ENCODE measurements at places on chromosomes 4 and X.

DNA sequence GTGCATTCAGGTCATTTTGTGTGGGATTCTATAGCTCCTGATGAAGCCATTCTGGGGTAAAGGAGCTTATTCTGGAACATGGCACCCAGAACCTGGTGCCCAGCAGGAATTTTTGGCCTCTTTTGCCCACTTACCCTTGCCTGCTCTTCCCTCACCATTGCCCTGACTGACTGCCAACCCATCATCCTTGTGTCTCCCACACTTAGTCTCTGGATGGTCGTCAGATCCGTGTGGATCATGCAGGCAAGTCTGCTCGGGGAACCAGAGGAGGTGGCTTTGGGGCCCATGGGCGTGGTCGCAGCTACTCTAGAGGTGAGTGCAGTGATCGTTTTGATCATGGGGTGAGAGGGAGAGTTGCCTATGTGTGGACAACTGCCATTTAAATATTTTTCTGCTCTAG, 1.8 kb downstream of the RBM3 start:
- no peak for DNase-seq

- no peak for DNase-seq
Observed at GRCh38 chrX:134725103-134725690, 66.9 kb upstream of the PLAC1 start.

- no peak for DNase-seq
Observed at GRCh38 chrX:70423936-70424675, 992 bp downstream of the GDPD2 start.

- DNase-seq, result peak; percentile 13
Observed at GRCh38 chrX:150084496-150085229, 146.4 kb upstream of the EOLA2 start.

GRCh38 chrX:153667956-153668396, 5.6 kb downstream of the PNCK start:
- peak; percentile 60 for DNase-seq

DNA sequence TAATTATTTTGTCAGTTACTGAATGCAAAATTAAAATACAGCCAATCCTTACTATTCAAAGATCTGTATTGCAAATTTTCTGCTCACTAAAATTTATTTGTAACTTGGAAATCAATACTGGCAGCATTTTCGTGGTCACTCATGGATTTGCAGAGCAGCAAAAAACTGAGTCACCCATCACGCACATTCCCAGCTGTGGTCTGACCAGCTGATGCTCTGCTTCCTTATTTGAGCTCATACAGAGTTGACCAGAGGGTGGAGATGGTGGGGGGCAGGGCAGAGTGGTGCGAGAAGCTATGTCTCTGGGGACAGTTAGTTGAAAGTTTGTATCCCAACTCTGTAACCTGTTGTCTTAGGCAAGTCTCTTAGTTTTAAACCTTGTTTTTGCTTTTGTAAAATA, 214.8 kb downstream of the SPCS3 start:
- peak; percentile 57 for DNase-seq

- no peak for DNase-seq
Observed at GRCh38 chr4:70734971-70735370, 13.2 kb downstream of the RUFY3 start.

DNA sequence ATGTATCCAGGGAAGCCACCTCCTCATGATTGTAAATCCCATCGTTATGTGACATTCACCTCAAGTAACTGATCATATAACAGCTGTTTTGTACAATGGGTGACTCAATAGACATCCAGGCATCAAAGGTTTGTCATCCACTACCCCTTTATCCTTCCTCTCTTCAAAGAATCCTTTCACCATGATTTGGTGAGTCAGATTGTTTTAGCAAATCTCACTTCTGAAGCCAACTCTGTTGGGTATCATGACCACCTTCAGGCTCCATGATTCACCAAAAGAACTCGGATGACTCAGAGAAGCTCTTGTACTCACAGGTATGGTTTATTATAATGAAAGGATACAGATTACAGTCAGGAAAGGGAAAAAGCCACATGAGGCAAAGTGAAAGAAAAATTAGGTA, 132.1 kb downstream of the PWWP3B start:
- DNase-seq, result peak; percentile 97

GRCh38 chrX:24672701-24673190, 21.0 kb upstream of the POLA1 start:
- DNase-seq, result no peak

DNA sequence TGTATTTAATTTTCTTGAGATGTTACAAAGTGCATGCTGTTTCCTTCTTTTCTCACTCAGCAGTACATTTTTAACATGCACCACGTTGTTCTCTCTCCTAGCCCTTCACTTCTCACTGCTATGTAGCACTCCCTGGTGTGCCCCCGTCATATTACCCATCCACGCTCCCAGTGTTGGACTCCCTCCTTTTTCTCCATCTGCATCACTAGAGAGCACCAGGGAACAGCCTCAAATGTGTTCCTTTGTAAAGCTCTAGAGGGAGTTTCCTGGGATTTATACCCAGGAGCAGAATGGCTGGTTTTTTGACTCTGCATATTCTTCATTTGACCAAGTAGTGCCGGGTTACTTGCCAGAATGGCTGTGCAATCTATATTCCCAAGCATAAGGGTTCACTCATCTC, 240.3 kb upstream of the ANXA3 start:
- DNase-seq, result no peak

DNA sequence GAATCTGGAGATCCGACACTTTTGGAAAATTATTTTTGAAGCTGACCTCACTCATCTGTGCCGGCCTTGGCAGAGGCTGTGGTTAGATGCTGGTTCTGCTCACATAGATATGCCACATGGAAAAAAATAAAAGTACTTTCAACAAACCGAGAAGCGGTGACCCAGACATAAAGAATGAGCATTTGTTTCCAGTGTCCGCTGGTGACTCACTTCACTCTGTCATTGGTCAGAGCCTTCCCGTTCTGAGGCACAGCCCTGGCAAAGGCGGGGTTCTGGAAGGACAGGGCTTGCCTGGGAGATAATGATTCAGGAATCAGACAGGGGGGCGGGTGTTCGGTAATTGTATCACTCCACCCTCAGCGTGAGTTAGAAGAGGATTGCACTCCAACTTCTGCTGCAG, 172.4 kb upstream of the MXRA5 start:
- peak; percentile 26 for DNase-seq

DNA sequence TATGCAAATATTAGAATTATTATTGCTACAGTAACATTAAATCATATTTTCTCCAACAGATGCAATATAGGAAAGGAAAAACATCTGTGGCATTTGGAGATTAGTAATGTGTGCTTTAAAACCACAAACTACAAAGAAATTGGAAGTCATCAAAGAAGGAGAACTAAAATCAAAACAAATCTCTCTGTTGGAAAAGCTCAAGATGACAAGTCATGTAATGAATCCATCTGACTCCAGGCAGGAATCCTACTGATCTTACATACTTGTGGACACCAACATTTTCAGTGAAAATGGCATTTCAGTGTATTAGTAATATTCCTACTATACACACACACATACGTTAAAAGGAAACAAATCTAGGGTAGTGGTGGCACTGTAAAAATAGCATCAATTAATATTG, 98.2 kb downstream of the SLC39A8 start:
- DNase-seq, result peak; percentile 6

GRCh38 chr4:148618856-148619255, 176.6 kb upstream of the NR3C2 start:
- DNase-seq, result no peak

DNA sequence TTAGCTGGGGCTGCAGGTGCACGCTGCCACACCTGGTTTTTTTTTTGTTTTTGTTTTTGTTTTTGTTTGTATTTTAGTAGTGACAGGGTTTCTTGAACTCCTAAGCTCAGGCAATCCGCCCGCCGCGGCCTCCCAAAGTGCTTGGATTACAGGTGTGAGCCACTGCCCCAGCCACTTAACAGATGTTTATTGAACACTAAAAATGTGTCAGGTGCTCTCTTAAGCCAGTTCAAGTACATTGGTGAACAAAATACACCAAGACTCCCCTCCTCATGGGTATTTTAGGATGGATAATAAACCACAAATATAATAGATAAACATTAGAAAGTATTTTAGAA, 69.9 kb downstream of the TRAPPC11 start:
- no peak for DNase-seq

DNA sequence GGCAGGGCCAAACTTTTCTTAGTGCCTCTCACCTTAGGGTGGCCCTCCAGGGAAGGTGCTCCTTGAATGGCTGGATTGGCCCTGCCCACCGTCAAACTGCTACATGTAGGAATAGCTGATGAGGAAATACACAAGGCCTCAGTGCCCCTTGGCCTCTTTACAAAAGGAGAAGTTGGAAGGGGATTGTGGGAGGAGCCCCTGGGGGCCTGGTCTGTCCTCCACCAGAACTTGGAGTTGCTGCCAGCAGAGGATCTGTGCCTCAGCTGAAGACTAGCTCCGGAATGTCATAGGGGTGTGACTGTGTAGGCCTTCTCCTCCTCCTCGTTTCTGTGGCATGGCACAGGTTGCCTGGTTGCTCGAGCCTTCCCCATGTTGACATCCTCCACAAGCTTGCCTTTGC, 142.7 kb downstream of the AMMECR1 start:
- DNase-seq, result no peak

GRCh38 chr4:179584101-179584500, 2141.9 kb upstream of the AGA start:
- no peak for DNase-seq

GRCh38 chrX:13697455-13697854, 8.5 kb downstream of the RAB9A start:
- DNase-seq, result no peak

GRCh38 chrX:31706466-31706865, 634.6 kb upstream of the FTHL17 start:
- no peak for DNase-seq

DNA sequence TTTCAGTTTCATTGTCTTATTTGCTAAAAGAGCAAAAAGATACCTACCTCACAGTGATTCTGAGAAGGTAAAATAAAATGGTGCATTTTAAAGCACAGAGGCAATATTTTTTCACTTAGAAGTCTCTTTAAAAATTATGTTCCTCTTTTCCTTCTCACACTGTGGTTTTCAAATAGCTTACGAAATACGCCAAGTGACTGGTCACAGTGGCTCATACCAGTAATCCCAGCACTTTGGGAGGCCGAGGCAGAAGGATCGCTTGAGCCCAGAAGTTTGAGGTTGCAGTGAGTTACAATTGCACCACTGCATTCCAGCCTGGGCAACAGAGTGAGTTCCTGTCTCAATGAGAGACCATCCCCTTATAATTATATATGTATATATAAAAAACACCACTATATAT, 372.6 kb downstream of the FBXO8 start:
- DNase-seq, result no peak

DNA sequence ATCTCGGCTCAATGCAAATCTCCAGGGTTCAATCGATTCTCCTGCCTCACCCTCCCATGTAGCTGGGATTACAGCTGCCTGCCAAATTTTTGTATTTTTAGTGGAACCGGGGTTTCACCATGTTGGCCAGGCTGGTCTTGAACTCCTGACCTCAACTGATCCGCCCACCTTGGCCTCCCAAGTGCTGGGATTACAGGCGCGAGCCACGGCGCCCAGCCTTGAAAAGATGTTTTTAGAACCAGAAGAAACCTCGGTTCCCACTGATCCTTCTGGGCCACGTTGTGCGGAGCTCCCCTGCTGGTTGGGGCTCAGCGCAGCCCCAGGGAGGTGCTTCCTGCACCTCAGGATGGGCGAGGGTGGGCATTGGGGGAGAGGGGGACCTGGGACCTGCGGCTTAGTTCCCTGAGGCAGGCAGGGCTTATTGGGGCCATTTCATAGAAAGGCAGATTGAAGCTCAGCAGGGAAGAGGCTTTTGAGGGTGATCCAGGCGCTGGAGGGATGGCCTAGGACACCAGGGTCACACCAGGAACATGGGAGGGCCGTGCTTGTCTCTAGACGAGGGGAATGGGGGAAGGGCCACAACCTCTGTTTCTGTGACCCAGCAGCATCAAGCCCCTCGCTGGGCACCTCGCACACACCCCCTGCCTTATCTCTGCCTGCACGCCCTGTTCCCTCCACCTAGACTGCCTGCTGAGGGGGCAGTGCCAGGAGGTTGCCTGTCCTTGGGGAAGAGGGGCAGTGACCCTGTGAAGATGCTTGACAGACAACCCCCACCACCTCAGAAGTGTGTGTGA, 6.3 kb upstream of the ADD1 start:
- DNase-seq, result no peak

DNA sequence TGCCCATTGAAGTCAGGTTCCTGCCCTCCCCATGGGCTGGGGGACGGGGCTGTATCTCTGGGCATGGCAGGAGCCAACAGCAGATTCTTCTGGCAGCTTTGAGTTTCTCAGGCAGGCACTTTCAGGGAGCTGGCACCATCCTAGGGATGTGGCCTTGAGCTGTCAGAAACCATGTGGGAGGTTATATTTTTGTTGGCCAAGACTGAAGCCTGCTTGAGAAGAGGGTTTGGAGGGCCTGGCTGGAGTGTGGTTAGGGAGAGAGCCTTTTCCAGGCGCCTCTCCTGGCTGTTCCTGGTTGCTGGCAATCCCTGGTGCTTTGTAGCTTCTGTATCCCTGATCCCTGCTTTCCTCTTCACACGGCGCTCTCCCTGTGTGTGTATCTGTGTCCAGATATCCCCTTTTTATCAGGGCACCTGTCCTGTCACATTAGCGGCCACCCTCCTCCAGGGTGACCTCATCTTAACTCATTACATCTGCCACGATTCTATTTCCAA, 30.6 kb upstream of the SORCS2 start:
- no peak for DNase-seq

DNA sequence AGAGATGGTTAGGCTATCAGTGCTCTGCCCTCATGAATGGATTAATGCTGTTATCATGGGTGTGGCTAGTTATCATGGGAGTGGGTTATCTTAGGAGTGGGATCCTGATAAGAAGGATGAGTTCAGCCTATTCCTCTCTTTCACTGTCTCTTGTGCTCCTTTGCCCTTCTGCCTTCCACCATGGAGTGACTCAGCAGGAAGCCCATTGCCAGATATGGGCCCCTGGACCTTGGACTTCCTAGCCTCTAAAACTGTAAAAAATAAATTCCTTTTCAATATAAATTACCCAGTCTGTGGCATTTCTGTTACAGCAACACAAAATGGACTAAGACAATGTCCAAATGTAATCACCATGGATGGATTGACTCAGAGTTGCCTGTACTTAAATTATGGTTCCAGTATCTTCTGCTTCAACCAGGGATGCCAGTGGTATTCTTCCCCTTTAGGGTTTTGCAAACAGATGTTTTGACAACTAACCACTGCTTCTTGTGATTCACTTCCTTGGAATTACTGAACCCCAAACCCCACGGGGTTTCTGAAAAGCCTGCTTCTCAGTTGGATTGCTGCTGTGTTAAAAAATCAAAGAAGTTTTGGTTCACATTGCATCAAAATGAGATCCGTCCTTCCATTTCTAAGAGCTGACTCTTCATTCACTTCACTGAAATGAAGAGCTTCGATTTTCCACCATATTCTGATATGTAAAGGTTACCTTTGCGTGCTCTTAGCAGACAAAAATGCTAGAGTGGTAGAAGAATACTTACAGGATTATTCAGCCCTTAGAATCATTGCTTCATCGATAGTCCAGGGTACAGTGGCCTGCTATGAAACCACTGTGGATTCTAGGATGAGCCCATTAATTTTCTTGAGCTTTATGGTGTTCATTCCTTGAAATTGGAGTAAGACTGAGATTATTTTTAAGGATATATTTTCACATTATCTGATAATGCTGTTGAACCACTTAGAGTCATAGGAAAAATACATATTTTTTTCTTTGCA, 107.7 kb downstream of the FRMPD4 start:
- DNase-seq, result peak; percentile 71
